ENCODE measurements at places on chromosomes 6 and 20.

DNA sequence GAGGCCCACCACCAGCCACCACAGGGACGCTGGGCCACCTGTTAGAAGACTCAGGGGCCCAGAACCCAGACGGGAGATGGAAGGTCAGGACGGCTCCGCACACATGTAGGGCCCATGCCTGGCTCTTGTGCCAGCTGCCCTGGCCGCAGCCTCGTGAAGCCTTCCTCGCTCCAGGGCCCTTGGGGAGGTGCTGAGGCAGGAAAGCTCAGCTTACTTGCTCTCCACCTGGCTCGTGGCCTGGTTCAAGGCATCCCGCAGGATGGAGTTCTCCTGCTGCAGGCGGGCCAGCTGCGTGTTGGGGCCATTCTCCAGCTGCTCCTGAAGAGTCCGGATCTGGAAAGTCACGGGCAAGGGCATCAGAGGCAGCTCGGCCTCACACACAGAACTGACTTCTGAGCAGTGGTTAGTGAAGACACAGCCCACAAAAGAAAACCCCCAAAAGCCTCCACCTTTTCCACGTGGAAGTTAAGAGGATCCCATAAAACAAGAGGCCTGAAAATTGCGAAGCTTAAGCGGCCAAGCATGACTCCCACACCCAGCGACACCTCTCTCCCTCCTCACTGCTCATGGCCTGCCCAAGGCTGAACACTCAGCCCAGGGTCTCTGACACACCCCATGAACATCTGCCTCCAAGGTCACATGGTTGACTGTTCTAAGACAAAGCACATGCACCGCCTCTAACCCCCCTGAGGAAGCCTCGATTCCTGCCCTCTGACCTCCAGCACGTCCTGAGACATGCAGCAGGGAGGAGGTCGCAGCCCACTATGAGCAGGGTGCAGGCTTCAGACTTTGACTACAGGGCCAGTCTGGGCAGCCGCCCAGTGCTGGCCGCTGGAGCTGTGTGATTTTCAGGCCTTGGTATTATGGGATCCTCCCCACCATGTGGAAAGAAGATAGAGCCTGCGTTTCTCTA lies 46.5 kb downstream of the RRBP1 start:
- DNase-seq, result no peak

- DNase-seq, result no peak
Measured at GRCh38 chr20:2387180-2387577, 6.5 kb downstream of the TGM6 start.

DNA sequence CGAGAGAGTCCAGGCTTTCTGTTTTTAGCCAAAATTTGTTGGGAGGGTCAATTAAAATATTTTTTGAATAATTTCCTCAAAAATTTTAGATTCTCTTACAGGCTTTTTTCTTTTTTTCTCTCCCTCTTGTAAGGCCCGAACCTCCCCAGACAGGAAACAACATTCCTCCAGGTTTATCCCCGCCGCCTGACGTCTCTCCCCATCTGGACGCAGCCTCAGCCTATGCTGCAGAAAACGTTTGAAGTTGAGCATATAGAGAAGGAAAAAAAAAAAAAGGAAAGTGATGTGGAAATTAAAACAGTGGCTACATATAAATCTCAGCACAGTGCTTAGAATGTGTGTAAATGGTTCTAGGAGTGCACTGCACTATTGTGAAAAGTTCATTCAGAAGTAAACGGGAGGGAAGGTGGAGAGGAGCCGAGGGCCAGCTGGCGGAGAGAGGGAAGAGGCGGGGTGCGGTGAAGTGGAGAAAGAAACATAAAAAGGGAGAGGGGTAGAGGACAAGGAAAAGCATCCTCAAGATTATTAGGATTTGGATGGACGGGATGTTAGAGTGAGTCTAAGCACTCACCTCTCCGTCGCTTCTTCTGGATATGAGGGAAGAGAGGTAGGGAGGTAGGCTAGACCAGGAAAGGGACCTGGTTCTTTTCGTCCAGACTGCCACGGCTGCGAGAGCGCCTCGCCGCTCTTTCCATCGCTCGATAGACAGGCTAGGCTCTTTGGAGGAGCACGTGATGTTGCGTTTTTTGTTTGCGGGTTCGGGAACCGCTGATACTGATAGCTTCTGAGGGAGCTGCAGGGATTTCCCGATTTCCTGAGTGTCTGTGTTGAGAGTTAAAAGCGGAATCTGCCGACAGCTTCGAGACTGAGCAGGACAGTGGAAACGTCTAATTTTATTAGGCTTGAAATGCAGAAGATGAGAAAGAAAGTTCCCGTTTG lies 98.7 kb downstream of the TRIM27 start:
- DNase-seq, result no peak

DNA sequence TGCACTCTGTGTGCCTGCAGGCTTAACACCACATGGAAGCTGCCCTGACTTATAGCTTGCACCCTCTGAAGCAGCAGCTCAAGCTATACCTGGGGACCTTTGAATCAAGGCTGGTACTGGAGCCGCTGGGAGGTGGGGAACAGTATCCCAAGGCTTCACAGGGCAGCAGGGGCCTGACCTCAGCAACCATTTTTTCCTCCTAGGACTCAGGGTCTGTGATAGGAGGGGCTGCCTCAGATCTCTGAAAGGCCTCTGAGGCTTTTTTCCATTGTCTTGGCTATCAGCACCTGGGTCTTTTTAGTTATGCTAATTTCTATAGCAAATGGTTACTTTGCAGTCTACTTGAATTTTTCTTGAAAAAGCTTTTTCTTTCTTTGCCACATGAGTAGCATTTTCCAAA lies 80.2 kb upstream of the OPRM1 start:
- no peak for DNase-seq

DNA sequence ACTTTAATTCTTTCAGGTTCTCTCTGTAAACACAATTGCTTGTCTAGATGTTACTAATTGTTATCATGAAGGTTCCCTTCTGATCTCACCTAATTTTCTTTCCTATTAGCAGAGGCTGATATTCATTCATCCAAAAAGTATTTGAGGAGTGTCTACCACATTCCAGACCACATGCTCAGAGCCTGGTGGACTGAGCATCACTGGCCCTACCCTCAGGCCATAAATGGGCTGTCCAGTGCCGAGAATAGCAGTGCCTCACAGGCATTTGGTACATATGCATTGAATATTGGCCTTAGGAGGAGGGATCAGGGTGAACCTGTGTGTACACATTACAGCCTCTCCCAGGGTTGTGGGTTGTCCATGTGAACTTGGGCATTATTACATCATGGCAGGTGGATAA lies 40.4 kb upstream of the PRELID3B start:
- DNase-seq, result peak; percentile 21

DNA sequence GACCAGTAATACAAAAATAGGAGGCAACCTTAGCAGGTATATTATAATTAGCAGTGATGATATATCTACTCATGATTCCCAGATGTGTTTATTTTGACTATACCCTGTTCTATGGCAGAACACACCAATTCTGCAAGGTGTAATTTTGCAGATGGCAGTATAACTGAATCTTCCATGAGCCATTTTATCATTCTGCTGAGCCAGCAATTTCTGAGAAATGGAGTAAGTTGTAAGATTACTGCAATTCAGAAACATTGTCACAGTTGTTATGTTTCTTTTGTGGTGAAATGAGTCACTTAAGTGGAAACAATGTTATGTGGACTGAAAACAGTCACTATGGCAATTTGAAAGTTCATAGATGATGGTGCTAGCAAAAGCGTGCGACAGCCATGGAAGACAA lies 63.7 kb upstream of the RIMS1 start:
- DNase-seq, result no peak

- peak; percentile 51 for DNase-seq
Measured at GRCh38 chr6:80133020-80133419, 26.5 kb downstream of the BCKDHB start.

DNA sequence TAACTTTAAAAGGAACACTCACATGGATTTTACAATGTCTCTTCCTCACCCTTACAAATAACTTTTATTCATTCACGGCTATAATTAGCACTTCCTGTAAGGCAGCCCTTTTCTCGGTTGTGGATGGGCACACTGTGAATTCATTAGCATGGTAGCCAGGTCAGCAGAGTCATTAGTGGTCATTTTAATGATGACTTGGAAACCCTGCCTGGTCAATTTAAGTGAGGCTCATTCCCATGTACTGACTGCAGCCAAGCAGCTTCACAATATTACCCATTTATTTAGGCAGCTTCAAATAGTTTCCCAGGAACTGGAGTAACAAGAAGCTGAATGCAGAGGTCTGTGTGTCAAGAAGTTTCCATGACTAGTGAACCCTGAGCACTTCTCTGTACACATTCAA lies 248.8 kb downstream of the KHDC1L start:
- no peak for DNase-seq

Data from AG09309 (cell line).